ENCODE measurements at places on chromosomes 2 and 18.

DNA sequence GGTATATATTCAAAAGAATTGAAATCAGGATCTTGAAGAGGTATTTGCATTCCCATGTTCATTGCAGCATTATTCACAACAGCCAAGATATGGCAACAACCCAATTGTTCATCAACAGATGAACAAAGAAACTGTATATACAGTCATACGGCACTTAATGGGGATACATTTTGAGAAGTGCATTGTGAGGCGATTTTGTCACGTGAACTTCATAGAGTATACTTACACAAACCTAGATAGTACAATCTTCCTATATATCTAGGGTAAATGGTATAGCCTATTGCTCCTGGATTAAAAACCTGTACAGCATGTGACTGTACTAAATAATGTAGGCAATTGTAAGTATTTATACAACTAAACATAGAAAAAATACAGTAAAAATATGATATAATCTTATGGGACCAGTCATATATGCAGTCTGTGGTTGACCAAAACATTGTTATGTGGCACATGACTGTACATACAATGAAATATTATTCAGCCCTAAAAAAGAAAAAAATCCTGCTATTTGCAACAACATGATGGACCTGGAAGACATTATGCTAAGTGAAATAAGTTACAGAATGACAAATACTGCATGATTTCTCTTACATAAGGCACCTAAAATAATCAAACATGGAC is 9.2 kb upstream of the BBS5 start:
- DNase-seq: no peak

DNA sequence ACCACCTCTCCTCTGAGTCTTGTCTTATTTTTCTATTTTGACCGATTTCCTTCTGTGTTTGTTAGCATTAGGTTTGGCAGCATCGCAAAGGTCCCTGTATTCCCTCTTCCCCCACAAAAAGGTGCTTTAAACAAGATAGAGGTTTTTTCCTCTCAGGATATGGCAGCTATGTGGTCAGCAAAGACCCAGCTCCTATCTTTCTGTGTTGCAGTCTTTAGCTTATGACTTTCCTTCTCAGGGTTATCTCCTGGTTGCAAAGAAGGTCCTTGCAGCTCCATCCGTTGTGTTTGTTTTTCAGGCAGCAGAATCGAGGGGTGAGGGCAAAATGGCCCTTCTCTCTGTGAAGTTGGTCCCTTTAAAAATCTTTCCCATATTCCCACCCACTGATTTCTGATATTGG is 38.4 kb downstream of the GALNT1 start:
- DNase-seq: no peak

GRCh38 chr18:70931942-70932814 is 643.3 kb downstream of the SOCS6 start:
- peak; percentile 76 for DNase-seq

DNA sequence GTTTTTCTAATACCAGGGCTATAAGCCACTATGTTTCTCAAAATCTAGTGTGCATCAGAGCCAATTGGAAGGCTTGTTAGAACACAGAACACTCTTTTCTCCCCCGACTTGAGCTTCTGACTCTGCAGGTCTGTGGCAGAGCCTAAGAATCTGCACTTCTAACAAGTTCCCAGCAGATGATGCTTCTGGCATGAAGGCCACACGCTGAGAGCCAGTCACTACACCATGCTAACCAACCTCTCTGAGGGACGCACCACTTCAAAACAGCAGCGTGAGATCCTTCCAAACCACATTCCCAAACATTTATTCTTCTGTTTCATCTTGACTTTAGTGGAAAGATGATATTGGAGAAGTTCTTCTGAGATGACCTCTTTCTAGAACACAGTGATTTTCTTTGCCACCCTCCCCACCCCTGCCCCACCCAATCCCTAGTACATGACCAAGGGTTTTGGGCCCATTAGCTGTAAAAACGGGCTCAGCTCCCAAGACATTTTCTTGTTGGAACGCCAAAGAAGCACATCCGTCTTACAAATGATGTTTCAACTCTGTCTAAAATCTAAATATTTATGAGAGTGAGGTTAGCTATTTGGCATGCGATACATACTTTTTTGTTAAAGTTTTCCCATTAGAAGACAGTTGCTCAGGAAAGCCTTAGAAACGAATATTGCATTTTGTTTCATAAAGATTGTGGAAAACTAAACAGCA is 391.9 kb downstream of the TMEM182 start:
- no peak for DNase-seq

DNA sequence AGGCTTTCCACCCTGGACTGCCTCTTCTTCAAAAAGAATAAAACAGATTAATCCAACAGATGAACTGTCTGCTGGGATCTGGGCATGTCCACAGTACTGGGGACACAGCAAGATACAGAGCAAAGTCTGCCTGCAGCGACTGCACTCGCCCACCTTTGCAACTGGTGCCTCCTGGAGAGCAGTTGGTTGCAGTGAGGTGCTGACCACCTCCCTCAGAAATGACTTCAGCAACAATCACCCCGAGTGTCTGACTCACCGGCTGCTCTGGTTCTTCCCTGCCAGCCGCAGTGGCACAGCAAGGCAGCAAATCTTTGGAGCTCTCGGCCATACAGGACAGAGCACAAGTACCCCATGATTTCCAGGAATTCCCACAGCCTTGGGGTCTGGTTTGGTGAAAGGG is 179.7 kb downstream of the ANAPC1 start:
- no peak for DNase-seq

- DNase-seq: no peak
Measured at GRCh38 chr2:199627417-199627816, 169.7 kb upstream of the SATB2 start.

DNA sequence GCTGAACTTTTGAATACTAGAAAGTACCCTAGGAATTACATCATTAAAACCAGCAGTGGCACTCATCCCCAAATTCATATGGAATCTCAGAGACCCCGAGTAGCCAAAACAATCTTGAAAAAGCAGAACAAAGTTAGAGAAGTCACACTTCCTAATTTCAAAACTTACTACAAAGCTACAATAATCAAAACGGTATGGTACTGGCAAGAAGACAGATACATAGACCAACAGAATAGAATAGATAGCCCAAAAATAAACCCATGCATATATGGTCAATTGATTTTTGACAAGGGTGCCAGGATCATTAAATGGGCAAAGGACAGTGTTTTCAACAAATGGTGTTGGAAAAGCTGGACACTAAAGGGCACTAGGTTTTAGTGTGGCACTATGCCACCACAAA is 176.0 kb upstream of the NDUFV2 start:
- no peak for DNase-seq

GRCh38 chr2:53768242-53768542 is 588 bp downstream of the CHAC2 start:
- DNase-seq: peak; percentile 83

DNA sequence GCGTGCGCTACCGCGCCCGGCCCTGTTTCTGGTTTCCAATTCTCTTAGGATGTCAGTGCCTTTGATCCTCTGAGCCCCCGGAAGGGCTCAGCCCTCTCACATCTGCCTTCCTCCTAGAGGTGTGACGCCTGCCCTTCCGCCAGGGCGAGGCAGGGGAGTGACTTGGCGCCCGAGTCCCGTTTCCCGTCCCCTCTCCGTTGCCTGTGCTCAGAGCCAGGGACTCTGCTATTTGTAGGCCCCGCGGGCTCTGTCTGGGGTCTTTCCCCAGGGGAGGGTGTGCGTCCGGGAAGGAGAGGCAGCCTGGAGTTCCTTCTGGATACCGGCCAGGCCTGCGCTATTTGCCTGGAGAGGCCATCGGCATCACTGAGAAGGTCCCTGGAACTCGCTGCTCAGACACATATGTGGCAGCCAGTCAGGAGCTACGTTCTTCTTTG is 103.7 kb upstream of the TAF1B start:
- DNase-seq: no peak

GRCh38 chr2:239671471-239671870 is 270.7 kb upstream of the HDAC4 start:
- DNase-seq: no peak

DNA sequence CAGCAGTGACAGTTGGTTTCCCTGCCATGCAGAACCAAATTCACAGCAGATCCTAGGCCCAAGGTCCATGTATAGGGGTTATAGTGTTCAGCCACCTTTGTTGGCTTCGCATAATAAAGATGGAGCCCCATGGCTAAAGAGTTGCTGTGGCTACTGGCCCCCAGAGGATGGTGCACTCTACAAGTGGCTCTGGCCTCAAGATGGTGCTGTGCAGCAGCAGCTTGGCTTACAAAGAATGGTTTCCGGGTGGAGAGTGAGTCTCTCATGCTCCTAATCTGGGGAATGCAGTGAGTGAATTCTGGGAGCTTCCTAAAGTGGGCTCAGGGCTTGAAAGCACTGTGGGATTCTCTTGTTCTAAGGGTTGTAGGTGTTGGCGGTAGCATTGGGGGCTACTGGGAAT is 1199.7 kb downstream of the CNTNAP5 start:
- no peak for DNase-seq

GRCh38 chr2:207243601-207244000 is 77.9 kb upstream of the KLF7 start:
- no peak for DNase-seq

DNA sequence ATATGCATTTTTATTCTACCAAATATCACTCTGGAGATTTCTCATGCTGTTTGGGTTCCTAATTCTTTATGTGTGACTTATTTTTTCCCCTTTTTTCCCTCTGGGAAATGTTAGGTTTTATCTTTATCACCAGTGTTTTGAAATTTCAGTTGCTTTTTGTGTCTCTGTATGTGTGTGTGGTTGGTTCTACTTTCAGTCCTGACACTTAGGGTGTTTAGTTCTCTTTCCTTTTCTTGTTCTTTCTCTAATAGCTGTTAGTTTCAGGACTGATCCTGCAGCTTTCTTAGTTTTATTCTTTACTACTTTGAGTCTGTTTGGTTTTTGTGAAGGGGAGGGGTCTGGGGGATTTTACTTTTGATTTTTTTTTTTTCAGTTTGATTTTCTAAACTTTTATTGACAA is 23.1 kb downstream of the PPM1B start:
- no peak for DNase-seq

Data from A673 (cell line).